ENCODE measurements at places on chromosomes 5 and 9.

GRCh38 chr5:88881571-88881971 lies 1.4 kb downstream of the MEF2C start:
- H3K4me1 ChIP-seq, result no peaks in the 10 kb centered on the region
- no peaks in the 10 kb centered on the region for H3K27me3 ChIP-seq
- H3K4me3 ChIP-seq, result peak overlapping the region; percentile 83
- no peaks in the 10 kb centered on the region for H3K36me3 ChIP-seq
- no peak for DNase-seq
- peak overlapping the region; percentile 90 for H3K27ac ChIP-seq

DNA sequence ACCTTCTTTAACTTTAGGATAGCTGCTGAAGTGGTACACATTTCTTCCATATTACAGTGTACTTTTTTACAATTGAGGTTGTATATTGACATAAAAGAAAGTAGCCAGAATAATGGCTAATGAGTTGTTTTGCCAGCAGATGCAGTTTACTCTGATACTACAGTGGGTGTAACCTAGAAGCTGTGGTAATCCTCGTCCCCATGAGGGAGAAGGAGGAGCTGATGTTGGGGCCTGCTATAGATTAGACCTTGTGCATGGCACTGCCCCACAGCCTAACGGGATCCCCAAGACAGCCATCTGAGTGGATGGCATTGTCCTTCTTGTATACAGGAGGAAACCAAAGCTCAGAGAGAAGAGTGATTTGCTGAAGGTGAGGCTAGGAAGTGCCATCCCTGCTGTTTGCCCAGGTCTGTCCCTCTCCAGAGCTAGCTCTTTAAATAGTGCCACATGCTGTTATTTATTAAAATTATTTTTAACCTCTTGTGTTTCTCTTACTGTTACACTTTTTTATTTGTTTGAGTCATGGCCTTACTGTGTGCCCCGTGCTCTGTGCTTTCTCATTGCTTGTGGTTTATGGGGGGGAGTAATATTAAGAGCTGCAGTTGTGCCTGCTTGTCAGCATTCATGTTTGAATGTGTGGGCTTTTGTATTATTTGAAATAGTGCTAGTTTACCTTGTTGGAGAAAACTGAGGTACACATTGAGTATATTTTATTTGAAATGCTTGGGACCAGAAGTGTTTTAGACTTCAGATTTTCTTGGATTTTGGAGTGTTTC lies 65.3 kb downstream of the ICE1 start:
- no peaks in the 10 kb centered on the region for H3K4me1 ChIP-seq
- peaks cover 39% of the 10 kb centered on the region for H3K36me3 ChIP-seq
- no peaks in the 10 kb centered on the region for H3K27me3 ChIP-seq
- no peak overlapping the region for H3K27ac ChIP-seq
- no peak for DNase-seq

GRCh38 chr5:143182901-143183820 lies 220.3 kb downstream of the NR3C1 start:
- peaks cover 6% of the 10 kb centered on the region for H3K4me1 ChIP-seq
- H3K36me3 ChIP-seq, result no peaks in the 10 kb centered on the region
- H3K27me3 ChIP-seq, result no peaks in the 10 kb centered on the region
- H3K27ac ChIP-seq, result no peak overlapping the region
- no peak overlapping the region for H3K4me3 ChIP-seq

- peaks cover 26% of the 10 kb centered on the region for H3K4me1 ChIP-seq
- no peak overlapping the region for H3K4me3 ChIP-seq
- H3K27ac ChIP-seq, result no peak overlapping the region
Measured at GRCh38 chr9:129469188-129469987, 151.5 kb downstream of the C9orf50 start.

DNA sequence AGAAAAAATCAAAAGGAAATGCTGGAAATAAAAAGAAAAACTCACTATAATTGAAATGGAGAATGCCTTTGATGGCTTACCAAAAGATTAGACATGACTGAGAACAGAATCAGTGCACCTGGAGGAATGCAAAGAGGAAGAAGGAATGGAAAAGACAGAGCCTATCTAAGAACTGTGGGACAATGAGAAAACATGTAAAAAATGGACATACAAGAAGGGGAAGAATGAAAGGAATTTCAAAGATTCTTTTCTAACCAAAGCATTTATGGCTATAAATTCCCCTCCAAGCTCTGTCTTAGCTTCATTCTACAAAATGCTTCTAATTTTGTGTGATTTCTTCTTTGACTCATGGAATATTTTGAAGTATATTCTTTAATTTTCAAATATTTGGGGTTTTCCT lies 47.5 kb upstream of the CLK4 start:
- no peaks in the 10 kb centered on the region for H3K36me3 ChIP-seq
- no peak overlapping the region for H3K4me3 ChIP-seq
- H3K27me3 ChIP-seq, result no peaks in the 10 kb centered on the region
- H3K27ac ChIP-seq, result no peak overlapping the region
- DNase-seq, result no peak

- H3K4me3 ChIP-seq, result peak overlapping the region; percentile 51
- H3K27ac ChIP-seq, result no peak overlapping the region
- no peaks in the 10 kb centered on the region for H3K36me3 ChIP-seq
- peaks cover 3% of the 10 kb centered on the region for H3K4me1 ChIP-seq
- no peaks in the 10 kb centered on the region for H3K27me3 ChIP-seq
Measured at GRCh38 chr5:89827359-89827758, 582.2 kb downstream of the CETN3 start.

GRCh38 chr9:116163293-116164055 lies 9.9 kb downstream of the PAPPA start:
- H3K36me3 ChIP-seq, result no peaks in the 10 kb centered on the region
- H3K4me1 ChIP-seq, result no peaks in the 10 kb centered on the region
- no peaks in the 10 kb centered on the region for H3K27me3 ChIP-seq

GRCh38 chr5:107957051-107957450 lies 286.3 kb upstream of the EFNA5 start:
- H3K27ac ChIP-seq, result no peak overlapping the region
- no peak for DNase-seq
- H3K36me3 ChIP-seq, result no peaks in the 10 kb centered on the region

GRCh38 chr5:64330728-64331231 lies 165.1 kb downstream of the RNF180 start:
- peaks cover 23% of the 10 kb centered on the region for H3K36me3 ChIP-seq
- no peaks in the 10 kb centered on the region for H3K27me3 ChIP-seq
- no peak overlapping the region for H3K27ac ChIP-seq
- no peak overlapping the region for H3K4me3 ChIP-seq

- no peaks in the 10 kb centered on the region for H3K4me1 ChIP-seq
- no peak overlapping the region for H3K4me3 ChIP-seq
- H3K27me3 ChIP-seq, result no peaks in the 10 kb centered on the region
Measured at GRCh38 chr9:109289931-109290330, 30.9 kb downstream of the EPB41L4B start.

GRCh38 chr9:91500509-91501014 lies 76.9 kb upstream of the NFIL3 start:
- peaks cover 8% of the 10 kb centered on the region for H3K4me1 ChIP-seq
- DNase-seq, result no peak
- H3K27me3 ChIP-seq, result no peaks in the 10 kb centered on the region
- no peak overlapping the region for H3K27ac ChIP-seq
- H3K36me3 ChIP-seq, result no peaks in the 10 kb centered on the region

DNA sequence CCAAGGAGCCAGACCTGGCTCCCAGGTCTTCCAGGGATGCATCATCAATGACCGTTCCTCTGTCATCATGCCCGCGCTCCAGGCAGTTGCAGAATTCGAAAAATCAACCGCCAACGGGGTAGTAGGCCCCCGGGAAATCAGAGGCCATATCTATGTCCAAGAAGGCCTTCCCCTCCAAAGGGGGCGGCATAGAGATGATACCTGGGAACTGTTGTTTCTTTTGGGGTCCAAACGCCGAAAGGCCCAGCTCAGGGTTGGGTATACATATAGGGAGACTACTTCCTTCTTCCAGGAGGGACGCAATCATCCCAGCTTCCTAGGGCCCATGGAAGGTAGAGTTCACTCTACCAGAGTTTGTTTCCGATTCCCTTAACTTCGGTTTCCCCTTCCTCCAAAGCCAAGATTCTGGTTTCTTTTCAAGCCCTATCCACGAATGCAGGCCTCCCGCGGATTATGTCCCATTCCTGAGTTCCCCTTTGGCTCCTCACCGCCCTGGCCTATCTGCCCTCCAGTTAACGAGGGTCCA lies 754 bp downstream of the DCAF12 start:
- peaks cover 9% of the 10 kb centered on the region for H3K4me1 ChIP-seq
- H3K27me3 ChIP-seq, result no peaks in the 10 kb centered on the region
- DNase-seq, result no peak
- H3K36me3 ChIP-seq, result no peaks in the 10 kb centered on the region
- H3K4me3 ChIP-seq, result peak overlapping the region; percentile 61

DNA sequence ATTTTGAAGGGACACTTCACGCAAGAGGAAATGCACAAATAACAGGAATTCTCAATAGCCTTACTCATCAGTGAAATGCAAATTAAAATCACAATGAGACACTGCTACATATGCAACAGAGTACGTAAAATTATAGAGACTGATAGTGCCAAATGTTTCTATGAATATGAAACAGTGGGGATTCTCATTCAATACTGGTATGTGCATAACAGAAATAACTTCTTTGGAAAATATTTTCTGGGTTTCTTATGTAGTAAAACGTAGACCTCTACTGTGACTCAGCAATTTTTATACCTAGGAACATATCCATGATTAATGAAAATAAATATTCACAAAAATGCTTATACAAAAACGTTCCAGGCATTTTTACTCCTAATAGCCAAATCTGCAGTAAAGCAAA lies 1625.2 kb downstream of the MAT2B start:
- no peaks in the 10 kb centered on the region for H3K36me3 ChIP-seq
- no peak overlapping the region for H3K27ac ChIP-seq
- DNase-seq, result no peak
- no peaks in the 10 kb centered on the region for H3K27me3 ChIP-seq
- H3K4me1 ChIP-seq, result no peaks in the 10 kb centered on the region
- no peak overlapping the region for H3K4me3 ChIP-seq

DNA sequence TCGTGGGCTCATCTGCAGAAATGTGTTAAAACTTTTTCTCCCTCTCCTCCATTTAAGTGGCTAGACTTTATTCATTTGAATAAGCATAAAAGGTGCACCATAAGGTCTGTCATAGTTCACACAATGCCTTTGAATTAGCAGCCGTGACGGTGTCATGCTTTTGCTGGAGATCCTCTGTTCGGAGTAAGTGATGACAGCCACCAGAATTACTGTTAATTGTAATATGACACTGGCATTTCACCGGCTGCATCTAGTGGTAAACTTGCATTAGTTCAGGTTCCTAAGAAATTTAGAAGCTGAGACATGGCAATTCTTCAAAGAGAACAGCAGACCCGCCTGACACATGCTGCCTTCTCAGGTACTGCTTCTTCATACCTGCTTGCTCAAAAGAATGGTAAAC lies 241.7 kb downstream of the EBF1 start:
- H3K27me3 ChIP-seq, result no peaks in the 10 kb centered on the region
- H3K36me3 ChIP-seq, result no peaks in the 10 kb centered on the region
- H3K4me3 ChIP-seq, result no peak overlapping the region
- H3K4me1 ChIP-seq, result peaks cover 2% of the 10 kb centered on the region
- no peak for DNase-seq
- peak overlapping the region; percentile 38 for H3K27ac ChIP-seq

GRCh38 chr5:66839636-66840185 lies 243.5 kb downstream of the MAST4 start:
- H3K4me3 ChIP-seq, result no peak overlapping the region
- no peaks in the 10 kb centered on the region for H3K36me3 ChIP-seq
- no peak overlapping the region for H3K27ac ChIP-seq
- DNase-seq, result no peak

- no peak for DNase-seq
- H3K27ac ChIP-seq, result no peak overlapping the region
- no peak overlapping the region for H3K4me3 ChIP-seq
- H3K4me1 ChIP-seq, result no peaks in the 10 kb centered on the region
- no peaks in the 10 kb centered on the region for H3K27me3 ChIP-seq
Measured at GRCh38 chr5:177330991-177331842, 19.5 kb upstream of the MXD3 start.

GRCh38 chr5:54320256-54320655 lies 9.9 kb upstream of the ARL15 start:
- H3K27ac ChIP-seq, result no peak overlapping the region
- no peaks in the 10 kb centered on the region for H3K36me3 ChIP-seq
- H3K4me1 ChIP-seq, result no peaks in the 10 kb centered on the region
- no peak for DNase-seq

GRCh38 chr5:138659561-138659960 lies 84.4 kb upstream of the HSPA9 start:
- H3K4me3 ChIP-seq, result no peak overlapping the region
- peak; percentile 52 for DNase-seq
- H3K27me3 ChIP-seq, result no peaks in the 10 kb centered on the region
- H3K4me1 ChIP-seq, result no peaks in the 10 kb centered on the region

- peak overlapping the region; percentile 96 for H3K27ac ChIP-seq
- peaks cover 26% of the 10 kb centered on the region for H3K4me1 ChIP-seq
- no peak for DNase-seq
- no peaks in the 10 kb centered on the region for H3K27me3 ChIP-seq
- peak overlapping the region; percentile 97 for H3K4me3 ChIP-seq
Measured at GRCh38 chr5:119071561-119071995, 691 bp downstream of the DMXL1 start.

DNA sequence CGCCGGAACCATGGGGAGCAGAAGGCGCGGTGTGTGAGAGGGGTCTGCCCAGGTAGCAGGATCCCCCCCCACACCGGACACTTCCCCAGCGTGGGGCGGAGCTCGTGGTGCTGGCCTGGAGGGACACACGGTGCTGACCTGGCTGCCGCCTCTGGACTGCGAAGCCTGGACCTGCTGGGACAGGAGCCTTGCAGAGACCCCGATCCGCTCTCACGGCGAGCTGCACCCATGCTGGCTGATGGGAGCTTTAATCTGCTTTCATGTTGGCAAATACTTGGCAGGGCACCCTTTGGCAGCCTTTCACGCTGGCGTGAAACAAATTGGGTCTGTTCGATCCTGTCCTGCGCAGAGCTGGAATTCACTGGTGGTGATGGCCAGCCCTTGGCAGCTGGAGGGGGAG lies 7.4 kb downstream of the NKD2 start:
- DNase-seq, result no peak
- H3K27me3 ChIP-seq, result no peaks in the 10 kb centered on the region
- no peak overlapping the region for H3K4me3 ChIP-seq
- no peaks in the 10 kb centered on the region for H3K4me1 ChIP-seq
- H3K36me3 ChIP-seq, result no peaks in the 10 kb centered on the region

GRCh38 chr9:94685359-94685758 lies 41.1 kb upstream of the AOPEP start:
- no peaks in the 10 kb centered on the region for H3K27me3 ChIP-seq
- H3K4me3 ChIP-seq, result no peak overlapping the region
- H3K27ac ChIP-seq, result no peak overlapping the region
- no peaks in the 10 kb centered on the region for H3K36me3 ChIP-seq

- H3K36me3 ChIP-seq, result peaks cover 26% of the 10 kb centered on the region
- no peak for DNase-seq
- H3K4me1 ChIP-seq, result peaks cover 12% of the 10 kb centered on the region
- no peaks in the 10 kb centered on the region for H3K27me3 ChIP-seq
Measured at GRCh38 chr9:135501261-135502167, 1.0 kb downstream of the MRPS2 start.

DNA sequence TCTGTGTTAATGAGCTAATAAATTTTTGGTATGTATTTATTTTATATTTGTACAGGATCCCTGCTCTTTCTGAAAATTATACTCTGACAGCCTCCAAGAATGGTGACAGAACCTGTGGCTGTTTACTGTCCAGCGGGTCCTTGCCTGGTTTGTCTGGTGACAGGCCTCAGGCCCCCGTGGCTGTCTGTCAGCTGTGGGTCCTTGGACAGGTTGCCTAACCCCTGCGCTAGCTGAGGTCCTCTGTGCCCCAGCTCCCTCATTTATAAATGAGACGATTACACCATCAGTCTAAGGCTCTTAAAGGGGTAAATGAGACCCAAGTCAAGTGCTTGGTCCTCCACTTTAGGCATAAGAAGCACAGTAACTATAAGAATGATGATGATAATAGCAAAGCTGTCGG lies 125.1 kb upstream of the COL5A1 start:
- no peaks in the 10 kb centered on the region for H3K4me1 ChIP-seq
- H3K4me3 ChIP-seq, result no peak overlapping the region
- no peak for DNase-seq
- no peaks in the 10 kb centered on the region for H3K27me3 ChIP-seq
